ENCODE measurements at places on chromosomes 6 and 20.

DNA sequence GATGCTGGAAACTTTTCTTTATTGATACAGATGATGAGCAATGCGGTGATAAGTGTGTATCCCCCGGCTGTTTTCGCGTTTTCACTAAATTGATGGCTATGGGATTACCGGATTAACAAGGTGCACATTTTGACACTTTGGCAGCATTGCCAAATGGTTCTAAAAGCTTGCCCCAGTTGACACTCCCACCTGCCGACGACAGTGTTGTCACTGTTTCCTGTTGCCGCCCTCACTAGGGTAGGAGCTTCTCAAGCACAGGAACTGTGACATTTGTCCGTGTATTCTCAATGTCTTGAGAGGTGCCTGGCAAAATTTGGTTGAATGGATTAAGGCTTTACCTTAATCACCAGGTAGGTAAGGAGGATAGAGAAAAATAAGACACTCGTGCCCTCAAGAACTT lies 9.8 kb upstream of the MAPK13 start:
- DNase-seq: peak; percentile 66

GRCh38 chr6:38355519-38355918 lies 284.2 kb downstream of the BTBD9 start:
- DNase-seq: no peak

DNA sequence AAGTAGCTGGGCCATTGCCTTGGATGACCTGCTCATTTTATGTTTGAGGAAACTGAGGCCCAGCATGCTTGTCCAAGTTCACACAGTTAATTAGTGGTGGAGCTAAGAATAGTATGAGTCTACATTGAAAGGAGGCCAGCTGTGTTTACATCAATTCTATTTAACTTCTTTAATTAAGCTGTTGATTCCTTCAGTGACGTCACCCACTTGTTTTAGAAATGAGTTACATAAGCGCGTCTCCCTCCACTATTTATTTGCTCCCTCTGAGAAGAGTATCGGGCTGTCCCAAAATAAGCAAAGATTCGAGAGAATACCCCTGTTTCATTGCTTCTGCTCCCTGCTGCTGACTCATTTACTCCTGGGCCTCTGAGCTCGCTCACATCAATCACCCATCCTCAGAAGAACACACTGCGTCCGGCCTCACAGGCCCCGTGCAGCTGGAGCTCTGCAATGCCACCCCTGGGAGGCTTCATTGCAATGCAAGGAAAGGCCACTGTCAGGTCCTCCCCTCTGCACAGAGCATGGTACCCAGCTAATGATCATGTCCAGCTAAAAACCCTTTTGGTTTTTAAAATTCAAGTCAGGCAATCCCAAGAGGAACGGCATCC lies 74.8 kb upstream of the BMP2 start:
- DNase-seq: no peak

GRCh38 chr20:51789434-51789833 lies 12.9 kb downstream of the SALL4 start:
- DNase-seq: no peak

DNA sequence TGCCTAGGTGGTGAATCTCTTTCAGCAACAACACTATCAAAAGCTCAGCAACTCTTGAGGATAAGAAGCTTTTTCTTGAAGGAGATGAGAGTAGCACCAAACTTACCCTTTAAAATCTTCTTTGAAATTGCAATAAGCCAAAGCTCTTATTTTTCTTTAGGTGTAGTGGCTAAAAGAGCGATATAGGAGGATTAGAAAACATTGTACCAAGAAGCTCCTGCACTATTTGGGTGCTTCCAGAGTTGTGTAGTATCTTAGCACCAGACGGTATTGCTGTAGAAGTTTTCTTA lies 1.2 kb downstream of the FUT9 start:
- no peak for DNase-seq

DNA sequence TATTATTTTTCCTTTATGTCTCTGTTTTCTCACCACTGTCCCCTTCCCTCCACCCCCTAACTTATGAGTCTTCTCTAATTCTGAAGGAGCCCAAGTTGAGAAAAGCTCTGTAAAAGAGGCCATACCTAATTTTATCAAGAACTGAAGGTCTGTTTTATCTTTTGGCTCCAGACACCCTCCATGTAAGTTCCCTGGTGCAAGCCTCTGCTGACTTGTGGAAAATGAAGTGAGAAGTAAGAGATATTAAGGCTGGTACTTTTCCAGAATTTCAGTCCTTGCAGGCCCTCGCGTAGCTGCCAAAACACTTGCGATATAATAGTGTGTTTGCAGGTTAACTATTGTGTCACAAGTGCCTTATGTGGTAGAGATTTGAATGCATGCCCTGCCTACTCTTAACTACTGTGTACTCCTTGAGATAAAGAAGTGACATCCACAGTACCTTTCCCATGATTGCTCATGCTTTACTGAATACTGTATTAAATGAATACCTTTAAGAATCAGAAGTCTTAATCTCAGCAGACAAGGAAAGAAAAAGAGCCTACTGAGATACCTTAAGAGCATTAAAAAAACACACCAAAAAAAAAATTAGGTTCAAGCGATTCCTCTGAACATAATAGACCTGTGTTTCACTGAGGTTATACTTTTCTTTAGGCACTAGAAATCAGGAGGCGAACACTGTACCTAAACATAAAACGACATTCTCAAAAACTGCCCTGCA lies 143.6 kb upstream of the ZNF184 start:
- no peak for DNase-seq

- DNase-seq: no peak
Observed at GRCh38 chr20:57563522-57563921, 2.6 kb downstream of the PCK1 start.

- no peak for DNase-seq
Observed at GRCh38 chr20:38161412-38161774, 3.7 kb downstream of the TGM2 start.

DNA sequence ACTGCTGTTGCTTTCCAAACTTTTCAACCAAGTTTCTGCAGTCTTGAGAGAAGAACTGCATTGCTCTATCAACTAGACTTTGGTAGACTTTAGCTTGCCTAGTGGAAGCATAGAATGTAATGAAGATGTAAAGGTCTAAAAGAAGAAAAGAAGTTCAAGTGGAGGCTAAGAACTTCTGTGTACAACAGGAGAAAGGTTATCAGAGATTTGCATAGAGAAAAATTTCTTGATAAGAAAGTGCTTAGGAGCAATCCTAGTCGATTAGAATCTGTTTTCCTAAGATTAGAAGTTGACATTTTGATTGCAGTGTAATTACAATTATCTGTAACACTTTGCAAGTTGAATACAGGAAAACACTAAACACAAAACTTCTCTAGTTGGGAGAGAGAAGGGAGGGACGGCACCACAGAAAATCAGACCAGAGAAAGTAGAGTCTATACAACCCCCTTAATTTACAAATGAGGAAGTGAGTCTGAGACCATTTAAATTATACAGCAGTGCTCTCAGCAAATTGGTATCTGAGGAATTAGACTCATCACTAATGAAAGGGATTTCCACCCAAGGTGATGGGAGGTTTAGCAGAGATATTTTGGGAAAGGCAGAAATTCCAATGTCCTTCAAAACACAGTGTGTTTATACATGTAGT lies 194.3 kb upstream of the MARCKS start:
- DNase-seq: no peak

DNA sequence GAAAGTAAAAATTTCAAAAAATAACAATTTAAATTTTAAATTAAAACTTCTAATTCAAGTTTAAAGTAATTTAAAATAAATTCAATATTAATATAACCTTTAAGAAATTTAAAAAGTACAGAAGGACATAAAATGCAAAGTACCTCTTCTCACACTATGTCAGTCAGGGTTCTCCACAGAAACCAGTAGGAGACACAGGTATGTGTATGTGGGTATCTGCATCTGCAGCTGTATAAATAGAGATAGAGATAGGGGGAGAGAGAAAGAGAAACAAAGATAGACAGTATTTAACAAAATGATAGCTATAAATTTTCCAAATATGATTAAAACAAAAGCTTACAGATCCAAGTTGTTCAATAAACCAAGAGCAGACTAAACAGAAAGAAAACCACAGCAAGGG lies 190.8 kb downstream of the ERMARD start:
- no peak for DNase-seq

DNA sequence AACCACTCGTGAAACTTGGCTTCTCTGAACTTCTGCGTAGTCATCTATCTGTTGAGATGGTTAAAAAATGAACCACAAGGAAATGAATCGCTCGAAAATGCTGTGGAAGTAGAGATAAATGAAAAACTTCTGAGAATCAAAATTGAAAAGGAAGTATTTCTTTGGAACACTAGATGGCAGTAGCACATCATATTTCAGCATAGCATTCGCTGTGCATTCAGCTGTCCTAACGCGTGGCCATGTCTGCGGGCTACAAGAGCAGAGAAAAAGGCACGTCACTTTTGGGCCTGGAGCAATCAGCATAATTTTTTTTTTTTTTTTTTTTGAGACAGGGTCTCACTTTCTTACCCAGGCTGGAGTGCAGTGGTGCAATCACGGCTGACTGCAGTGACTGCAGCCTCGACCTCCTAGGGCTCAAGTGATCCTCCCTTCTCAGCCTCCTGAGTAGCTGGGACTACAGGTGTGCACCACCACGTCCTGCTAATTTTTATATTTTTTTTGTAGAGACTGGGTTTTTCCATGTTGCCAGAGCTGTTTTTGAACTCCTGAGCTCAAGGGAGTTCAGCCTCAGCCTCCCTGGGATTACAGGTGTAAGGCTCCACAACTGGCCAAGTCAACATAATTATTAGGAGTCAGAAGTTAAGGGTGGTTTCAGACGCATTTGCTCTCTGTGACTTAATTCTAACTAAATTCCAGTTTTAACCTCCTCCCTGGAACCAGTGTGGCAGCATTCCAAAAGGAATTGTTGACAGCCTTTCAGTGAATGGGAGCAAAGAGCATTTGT lies 8.8 kb upstream of the PERP start:
- DNase-seq: peak; percentile 26

GRCh38 chr6:122068291-122068769 lies 331.1 kb upstream of the HSF2 start:
- DNase-seq: no peak

DNA sequence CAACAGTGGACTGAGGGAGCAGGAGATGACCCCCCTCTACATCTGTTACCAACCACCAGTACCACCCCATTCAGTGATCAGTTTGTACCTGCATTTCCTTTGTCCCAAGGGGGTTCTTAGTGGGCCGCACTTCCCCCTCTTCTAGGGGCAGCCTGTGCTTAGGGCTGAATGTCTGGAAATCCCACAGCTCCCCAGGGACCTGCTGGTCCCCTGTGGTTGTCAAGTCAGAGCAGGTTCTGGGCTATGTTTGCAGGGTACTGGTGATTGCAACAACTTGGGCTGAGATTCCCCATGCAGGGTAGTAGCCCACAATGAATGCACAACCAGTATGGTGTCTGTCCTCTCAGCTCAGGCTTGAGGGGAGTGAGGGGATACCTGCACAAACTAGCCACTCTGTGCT lies 39.7 kb upstream of the COL10A1 start:
- DNase-seq: no peak

DNA sequence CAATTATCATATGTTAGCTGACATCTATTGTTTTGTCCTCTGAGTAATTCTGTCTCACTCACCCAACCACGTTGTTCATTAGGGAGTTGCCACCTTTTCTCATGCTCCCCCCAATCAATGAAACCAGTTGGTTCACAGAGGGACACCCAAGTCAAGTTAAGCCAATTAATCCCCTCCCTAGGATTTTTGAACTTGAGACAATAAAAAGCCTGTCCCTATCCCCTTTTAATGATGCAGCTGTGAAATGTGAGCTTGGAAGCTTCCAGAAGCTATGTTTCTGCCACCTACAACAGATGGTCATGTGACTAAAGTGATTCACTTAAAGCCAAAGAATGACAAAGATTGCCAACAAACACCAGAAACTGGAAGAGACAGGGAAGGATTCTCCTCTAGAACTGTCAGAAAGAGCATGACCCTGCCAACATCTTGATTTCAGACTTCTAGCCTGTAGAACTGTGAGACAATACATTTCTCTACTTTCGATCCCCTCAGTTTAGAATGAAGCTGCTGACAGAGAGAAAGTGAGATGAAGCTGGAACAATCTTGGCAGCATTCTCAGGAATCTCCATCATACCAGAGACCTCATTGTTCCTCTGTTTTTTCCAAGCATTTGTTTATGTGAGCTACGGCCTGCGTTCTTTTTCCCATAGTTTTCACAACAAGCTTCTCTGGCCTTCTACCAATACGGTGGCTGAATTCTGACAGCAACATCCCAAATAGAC lies 57.8 kb upstream of the TPD52L1 start:
- no peak for DNase-seq

DNA sequence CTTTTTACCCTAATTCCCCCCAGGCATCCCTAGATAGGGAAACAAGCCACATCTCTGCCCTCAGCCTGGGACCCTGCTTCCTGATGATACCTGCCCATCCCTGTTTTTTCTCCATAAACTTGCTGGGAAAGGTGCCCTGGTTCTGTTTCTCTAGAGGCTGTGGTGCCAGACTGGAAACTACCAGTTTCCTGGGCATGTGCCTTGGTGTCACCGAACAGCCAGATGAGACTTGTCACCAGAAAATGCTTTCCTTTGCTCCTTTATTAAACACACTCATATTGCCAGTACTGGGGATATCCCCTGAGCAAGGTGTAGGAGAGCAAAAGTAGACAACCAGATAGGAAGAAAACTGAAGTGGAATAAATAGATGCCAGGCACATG lies 16.8 kb downstream of the SRSF3 start:
- DNase-seq: no peak
